ENCODE measurements at places on chromosomes 11 and 22. TPM values are rescaled to one million over a fixed set of nuclear protein-coding genes. Genes with fewer than 3 reads are reported as not detected.

DNA sequence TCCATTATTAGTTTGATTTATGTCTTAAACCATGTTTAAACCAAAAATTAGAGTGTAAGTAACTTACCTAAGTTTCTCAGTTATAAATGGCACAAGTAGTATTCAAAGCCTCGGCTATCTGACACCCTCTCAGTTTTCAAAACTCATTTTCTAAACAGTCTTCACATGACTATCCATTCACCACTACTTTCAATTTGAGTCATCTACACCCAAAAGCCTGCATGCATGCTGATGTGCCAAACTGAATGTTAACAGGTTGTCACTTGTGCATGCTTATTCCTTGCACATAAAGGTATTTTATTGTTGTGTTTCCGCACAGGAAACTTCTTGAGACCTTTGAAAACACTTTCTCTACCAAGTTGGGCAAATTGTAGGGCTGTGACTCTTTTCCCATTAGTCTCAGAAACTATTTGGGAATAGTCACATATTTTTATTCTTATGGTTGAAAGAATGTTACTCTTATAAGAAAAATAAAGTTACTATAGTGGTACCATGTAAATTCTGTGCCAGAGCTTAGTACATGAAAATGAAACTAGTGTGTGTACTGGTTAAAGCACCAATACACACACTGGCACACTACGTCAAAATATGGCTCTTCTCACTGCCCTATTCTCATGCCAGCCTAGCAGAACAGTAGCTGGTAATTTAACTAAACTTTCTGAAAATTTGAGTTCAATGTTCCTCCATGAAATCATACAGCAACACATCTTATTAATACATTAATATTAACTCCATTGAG, 2.2 kb upstream of the OR51E2 start:
- no peak for DNase-seq

- no peak for DNase-seq
Measured at GRCh38 chr22:43136255-43136654, 6.9 kb downstream of the MCAT start.

DNA sequence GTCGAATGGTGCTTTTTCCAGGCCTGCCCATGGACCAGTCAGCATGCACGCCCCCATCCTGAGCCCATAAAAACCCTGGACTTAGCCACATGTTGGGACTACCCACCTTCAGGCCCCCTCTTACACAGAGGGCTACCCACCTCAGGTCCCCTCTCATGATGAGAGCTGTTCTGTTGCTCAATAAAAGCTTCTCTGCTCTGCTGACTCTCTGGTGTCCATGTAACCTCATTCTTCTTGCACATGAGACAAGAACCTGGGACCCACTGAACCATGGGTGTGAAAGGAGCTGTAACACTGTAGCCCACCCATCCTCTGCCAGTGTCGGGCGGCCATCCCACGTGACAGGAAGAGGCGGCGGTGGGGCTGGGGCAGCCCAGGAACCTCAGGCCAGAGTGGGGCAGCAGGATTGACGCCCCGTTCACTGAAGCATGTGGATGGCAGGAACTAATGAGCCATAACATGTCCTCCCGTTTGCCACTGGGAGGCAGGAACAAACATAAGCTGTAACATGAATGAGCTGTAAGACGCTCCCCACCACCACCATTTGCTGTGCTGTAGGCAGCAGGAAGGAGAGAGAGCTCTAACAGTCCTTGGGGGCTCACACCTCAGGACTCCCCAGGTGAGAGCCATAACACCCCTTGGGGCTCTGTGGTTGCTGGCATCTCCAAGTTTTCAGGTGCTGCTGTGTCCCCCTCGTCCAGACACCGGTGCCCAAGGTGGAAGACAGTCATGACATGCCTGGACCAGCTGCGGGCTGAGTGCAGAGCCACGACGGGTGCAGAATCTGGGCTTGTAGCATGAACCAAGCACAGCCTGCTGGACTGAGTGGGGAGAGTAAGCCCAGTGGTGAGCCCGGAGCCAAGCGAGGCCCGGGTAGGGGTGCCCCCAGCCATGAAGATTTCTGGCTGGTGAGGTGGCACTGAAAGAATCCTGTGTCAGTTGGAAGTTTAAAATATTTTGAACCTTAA, 69.4 kb downstream of the MCHR1 start:
- no peak for DNase-seq

Gene OR8D4
- polyA plus RNA-seq: not detected

- peak; percentile 60 for DNase-seq
Measured at GRCh38 chr22:43088984-43089717, at the start of gene TTLL1. TTLL1 (minus strand) TSS chr22:43089391; CDS start chr22:43075586, 13,805 bp downstream.

DNA sequence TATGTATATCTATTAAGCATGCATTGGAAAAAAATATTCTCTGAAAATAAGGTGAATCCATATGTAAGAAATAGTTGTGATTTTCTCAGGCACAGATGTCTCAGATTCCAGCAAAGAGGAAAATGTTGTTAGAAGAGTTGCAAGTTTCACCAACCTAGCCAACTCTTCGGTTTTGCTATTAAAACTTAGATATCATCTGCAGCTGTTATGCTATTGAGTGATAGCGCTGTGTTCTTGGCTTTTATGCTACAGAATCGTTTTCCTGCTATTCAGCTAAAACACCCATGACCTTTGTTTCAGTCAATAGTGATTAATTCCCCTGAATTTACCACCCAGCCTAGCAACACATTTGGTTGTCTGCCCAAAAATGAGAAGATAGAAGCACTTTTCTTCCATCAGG, 795.6 kb upstream of the ANO3 start:
- DNase-seq: no peak

DNA sequence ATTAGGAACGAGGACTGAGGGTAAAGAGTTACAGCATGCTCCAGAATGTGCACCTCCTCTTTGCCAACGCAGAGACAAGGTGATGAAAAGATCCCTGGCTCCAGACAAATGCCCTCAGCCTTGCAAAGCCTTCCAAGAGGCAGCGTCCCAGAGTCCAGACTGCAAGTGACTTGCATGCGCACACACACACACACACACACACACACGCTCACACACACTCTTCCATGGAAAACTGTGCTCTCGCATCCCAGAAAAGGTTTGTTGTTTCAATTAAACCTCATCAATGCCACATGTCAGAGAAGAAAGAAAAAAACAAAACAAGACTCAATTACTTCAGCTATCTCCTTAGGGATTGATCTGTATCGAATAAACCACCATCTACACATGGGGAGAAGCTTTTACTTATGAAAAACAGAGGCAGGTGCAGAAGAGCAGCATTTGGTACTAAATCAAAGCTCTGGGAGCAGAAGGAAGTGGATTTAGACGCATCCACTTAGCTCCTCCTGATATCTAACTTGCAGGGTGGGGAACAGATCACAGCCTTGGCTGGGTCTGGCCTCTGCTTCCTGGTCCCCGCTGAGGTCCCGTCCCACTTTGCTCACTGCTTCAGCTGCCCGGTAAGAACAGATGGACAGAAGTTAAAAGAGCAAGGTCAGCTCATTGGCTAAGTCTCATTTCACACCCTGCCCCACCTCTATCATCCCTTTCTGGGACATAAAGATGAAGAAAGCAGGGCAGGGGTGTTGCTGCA, 249.8 kb upstream of the BLID start:
- DNase-seq: no peak

Gene USH1C
- 56.0 TPM for polyA plus RNA-seq

- no peak for DNase-seq
Measured at GRCh38 chr22:31199187-31199586, 12.9 kb upstream of the LIMK2 start.

Gene RASSF10
- 31.9 TPM for polyA plus RNA-seq

DNA sequence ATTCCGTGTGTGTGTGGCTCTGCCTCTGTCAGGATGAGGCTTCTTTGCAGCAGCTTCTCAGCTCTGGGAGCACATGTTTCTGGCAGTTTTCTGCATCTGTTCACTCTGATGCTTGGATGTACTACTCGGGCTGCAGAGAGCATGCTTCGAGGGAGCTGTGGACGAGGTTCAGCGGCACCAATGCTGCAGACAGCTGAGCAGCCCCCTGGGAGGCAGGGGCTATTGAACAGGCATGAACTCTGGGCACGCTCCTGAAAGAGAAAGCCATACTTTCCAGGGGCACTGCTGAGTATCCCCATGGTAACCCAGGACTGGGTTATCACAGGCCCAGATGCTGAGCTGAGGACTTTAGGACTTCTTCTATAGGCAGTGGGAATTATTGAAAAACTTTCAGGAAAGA, 33.8 kb downstream of the ADAMTS8 start:
- DNase-seq: no peak

Gene MUC2
- polyA plus RNA-seq: 0.01 TPM

DNA sequence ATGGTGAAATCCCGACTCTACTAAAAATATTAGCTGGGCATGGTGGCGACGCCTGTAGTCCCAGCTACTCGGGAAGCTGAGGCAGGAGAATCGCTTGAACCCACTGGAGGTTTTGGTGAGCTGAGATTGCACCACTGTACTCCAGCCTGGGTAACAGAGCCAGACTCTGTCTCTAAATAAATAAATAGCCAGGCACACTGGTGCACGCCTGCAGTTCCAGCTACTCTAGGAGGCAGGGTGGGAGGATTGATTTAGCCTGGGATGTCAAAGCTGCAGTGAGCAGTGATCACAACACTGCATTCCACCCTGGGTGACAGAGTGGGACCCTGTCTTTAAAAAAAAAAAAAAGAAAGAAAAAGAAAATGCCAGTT, 17.4 kb downstream of the SUSD2 start:
- no peak for DNase-seq

Gene RPS6KB2
- 45.4 TPM for polyA plus RNA-seq

Gene FREY1
- 0.45 TPM for polyA plus RNA-seq

GRCh38 chr11:77196961-77197360, 68.9 kb downstream of the MYO7A start:
- DNase-seq: no peak

Gene TTC9C
- polyA plus RNA-seq: 43.6 TPM

GRCh38 chr22:43343670-43344519, 723 bp upstream of the SCUBE1 start:
- no peak for DNase-seq

DNA sequence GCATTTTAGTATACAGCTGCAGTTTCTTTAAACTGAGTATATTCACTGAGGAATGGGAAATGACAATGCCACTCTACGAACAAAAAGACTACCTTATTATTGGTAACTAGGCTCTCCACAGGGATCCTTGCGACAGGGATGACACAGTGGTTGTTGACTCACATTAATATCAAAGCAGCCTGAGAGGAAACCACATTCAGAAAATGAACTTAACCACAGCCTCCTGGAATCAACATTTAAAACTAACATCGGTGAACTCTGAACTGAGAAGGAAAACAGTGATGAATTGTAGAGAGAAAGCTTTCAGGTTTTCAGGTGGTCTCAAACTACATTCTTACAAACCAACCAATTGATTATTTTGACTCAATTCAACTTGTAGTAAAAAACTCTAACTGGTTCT, 90.3 kb upstream of the MTMR2 start:
- no peak for DNase-seq

DNA sequence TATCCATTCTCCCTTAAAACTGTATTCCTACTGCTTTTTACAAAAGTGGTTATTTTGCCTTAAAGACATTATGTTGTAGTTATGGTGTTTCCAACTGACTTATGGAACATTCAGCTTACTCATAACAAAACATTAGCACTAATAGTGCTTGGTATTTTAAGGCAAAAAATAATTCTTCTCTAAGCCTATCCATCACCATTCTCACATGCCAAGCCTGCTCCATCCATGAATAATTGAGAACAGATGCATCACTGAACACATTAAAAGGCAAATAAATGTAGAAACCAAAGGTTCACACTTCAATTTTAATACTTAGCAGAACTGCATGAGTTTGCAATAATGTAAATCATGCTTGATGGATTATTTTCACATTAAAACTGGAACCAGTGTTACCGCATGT, 42.3 kb upstream of the DDI1 start:
- DNase-seq: no peak

- no peak for DNase-seq
Measured at GRCh38 chr11:61041755-61042518, 60.4 kb upstream of the CD5 start.

GRCh38 chr11:85620256-85620655, 6.9 kb downstream of the DLG2 start:
- no peak for DNase-seq

Gene AIFM3
- polyA plus RNA-seq: 0.93 TPM

DNA sequence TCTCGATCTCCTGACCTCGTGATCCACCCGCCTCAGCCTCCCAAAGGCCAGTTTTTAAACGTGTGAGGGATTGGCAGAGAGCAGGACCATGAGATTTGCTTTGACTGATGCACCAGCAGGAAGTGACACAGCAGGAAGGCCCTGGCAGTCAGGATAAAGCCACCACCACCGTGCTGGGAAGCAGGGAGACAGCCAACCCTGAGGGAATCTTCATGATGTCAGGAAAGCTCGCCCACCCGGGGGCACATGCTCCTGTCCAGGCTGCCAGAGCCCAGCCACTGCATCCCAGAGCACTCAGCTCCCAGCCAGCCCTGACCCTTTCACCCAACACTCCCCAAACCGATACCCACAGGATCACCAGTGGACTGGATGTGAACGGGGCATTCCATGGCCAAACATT, 6.1 kb downstream of the TUBGCP6 start:
- DNase-seq: no peak

Gene AKIP1
- polyA plus RNA-seq: 21.6 TPM

Gene APLP2
- polyA plus RNA-seq: 507 TPM

Measured in right renal pelvis (tissue), 4 donors.